Ureter (tissue), 1 donor: ENCODE measurements at places on chromosomes 11 and 22. TPM values are rescaled to one million over a fixed set of nuclear protein-coding genes. Genes with fewer than 3 reads are reported as not detected.

DNA sequence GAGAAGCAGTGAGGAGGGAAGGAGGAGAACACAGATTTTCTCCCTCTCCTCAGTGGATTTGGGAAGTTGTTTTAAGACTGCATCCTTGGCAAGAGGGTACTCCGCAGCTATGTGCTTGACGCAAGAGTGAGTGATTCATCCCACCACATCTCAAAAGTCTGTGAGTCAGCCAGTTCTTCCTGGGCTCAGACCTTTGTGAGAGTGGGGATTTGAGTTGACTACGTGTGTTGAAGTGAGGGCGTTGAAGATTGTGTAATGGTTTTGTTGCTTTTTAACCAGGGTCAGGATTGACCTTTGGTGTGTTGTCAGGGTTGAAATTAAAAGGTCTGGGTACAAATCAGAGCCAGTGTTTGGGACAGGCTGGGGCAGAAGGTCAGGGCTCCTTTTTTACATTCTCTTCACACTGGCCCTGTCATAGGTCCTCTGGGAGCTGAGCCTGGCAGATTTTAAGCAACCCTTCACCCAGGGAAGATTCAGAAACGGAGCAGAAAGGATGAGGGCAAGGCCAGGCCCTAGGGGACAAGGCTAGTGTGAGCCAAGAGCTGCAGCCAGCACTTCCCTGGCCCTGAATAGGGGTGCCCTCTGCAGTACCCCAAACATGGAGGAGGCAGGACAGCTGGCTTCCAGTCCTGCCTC lies 4.2 kb upstream of the C11orf86 start:
- DNase-seq = peak; percentile 73

DNA sequence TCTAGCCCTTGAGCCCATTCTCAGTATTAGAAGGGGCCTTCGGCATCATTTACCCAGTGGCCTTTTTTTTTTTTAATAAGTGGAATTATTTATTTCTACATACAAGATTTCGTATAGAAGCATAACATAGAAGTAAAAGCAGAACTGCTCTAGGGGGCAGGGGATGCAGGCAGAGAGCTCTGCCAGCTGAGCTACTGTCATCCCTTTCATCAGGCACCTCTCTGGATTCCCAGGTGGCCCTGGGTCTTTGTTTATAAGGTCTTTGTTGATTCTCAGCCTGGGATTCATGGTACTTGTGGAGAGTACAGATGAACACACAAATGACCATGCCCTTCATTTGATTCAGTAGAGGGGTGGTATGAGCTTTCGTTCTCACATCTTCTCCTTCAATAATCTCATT lies 66.4 kb downstream of the GAB2 start:
- no peak for DNase-seq

OR52I2 gene
- total RNA-seq = not detected

- no peak for DNase-seq
Observed at GRCh38 chr11:94866936-94867795, 99.0 kb downstream of the AMOTL1 start.

DNA sequence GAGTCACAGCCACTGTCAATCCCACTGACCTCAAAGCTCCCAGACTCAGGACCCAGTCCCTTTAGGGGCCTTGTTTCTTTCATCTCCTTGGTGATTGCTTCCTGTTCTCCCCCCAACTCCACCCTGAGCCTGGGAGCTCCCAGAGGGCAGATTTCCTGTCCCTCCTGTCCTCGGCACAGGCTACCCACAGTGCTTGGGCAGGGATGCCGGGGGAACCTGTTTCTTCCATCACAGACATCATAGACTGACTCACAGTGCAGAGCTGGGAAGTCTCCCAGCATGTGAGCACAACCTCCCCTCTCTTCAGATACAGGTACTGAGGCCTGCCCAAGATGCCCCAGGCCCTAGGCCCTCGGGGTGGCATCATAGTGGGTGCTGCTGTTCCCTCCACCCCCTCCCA lies 16.6 kb downstream of the TRIM29 start:
- no peak for DNase-seq

DNA sequence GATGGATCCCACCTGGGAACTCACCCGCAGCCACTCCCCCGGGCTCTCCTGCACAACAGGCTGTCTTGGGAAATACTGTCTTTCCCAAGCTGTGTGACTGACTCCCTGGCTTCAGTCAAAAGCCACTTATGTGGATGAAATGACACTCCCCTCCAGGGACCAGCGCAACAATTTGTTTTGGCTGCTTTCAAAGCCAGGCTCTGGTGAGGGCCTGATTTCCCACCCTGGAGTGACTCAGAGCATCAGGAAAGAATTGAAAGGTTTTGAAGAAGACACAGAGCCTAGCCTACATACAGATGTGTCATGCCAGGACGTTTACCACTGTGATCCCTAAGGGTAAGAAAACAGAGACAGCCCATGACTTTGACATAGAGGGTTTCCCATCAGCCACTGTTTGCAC lies 550.5 kb downstream of the MIAT start:
- no peak for DNase-seq

DNA sequence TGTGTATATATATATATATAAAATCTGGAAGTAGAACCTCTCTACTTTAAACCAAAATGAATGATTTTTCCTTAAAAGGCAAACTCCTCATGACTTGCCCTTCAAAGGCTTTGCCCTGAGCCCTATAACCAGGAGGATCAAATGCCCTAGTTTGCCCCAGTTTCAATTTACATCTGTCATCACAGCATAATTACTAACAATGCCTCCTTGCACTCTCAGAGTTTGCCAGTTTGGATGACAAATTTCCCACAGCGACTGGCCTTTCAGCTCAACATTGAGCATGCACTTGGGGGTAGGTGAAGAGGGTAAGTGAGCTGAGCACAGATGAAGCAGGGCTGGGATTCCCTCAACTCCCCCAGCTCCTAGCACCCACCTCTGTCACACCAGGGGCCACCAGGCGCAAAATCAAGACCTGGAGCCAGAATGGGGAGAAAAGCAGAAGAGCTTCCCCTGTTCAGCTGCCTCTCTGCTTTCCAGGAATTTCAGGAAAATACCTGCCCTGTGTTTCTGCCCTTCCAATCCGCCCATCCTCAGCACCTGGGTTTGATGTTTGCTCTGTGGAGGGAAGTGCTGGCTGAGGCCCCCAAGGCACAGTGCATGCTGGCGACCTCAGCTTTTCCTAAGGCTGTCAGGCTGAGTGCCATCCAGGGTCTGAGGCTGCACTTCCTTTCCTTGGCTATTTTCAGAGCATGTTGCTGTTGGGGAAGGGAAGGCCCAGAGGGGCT lies 67.5 kb downstream of the ADAMTS15 start:
- DNase-seq = no peak

- no peak for DNase-seq
Observed at GRCh38 chr11:68974421-68975194, 6.2 kb downstream of the MRGPRD start.

GRCh38 chr22:22026157-22026831 lies 43.7 kb upstream of the TOP3B start:
- no peak for DNase-seq

DNA sequence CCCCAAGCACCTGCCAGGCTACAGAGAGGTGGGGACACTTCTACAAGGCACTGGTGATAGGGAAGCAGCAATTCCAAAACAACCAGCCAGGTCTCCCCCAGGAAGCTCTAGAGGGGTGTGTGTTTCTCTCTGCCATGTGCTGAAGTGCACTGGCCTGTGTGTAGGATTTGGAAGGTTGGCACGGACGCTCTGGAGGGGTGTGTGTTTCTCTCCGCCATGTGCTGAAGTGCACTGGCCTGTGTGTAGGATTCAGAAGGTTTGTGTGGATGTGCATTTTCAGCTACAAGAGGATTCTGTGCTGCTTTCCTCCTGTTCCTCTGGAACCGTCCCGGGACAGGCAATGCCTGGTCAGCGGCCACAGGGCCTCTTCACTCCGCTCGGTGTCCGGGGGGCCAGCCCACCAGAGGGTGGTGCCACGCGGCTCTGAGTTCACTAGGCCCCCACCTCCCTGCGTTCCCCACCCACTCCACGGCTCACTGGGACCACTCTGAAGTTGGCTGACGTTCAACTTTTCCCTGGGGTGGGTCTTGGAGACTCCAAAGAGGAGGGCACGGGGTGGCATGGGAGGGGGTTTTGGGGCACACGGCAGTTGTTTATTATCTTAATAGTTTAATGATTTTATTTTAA lies 552.8 kb downstream of the BRD1 start:
- no peak for DNase-seq
